ENCODE measurements at places on chromosomes 1 and 21.
A peak's percentile ranks its signal among the peaks of the same experiment; 100 is the strongest.

DNA sequence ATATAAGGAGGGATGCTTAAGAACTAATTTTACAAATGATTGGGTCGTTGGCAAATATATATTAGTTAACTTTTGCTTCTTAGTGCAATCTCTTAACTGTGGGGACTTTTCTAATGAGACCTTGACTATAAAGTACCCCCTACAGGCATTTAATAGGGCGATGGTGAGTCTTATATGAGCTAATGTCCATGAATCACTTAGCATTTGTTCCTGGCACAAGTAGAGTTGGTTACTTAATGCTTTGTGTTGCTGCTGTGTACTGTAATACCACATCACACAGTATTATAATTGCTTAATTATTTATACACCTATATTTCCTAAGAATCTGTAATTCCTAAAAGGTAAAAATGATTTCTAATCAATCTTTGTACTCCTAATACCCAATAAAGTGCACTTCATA lies 25.3 kb upstream of the TMCO1 start:
- no peak for DNase-seq

- peak; percentile 58 for DNase-seq
Measured at GRCh38 chr1:36087233-36088123, 1.2 kb upstream of the ADPRS start.

DNA sequence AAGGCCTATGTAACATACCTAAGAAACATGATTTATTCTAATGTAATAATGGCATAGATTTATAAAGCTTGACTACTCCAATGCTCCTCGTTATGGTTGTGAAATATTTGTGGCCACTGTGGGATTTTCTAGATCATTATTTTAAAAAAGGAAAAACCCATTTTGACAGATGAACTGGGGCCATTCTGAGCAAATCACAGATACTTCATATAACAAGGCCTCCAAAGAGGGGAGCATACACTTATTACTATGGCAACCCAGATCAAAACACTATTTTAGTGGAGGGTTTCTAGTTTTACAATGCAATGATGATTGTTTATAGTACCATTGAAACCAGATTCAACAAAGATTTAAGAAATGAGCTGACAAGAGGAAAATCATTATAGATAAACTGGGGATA lies 346.6 kb downstream of the ZNF326 start:
- DNase-seq: no peak

DNA sequence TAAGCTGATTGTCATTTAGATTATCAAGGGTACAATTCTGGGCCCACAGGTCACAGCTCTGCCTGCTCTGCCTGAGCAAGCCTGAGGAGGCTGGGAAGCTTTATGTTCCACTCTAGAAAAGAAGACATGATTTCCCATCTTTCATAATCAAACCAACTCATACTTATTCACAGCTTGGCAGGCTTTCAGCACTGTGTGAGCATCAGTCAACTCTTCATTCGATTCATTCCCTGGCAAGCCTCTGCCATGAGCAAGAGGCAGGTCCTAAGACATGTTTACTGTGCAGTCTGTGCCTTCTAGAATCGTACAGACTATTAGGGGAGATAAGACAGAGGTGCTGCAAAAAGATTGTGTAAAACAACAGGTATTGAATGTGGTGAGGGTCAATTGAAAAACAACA lies 24.5 kb upstream of the KIRREL1 start:
- DNase-seq: no peak

GRCh38 chr1:32703479-32704291 lies 1.1 kb upstream of the SYNC start:
- peak; percentile 58 for DNase-seq

GRCh38 chr1:59431566-59432294 lies 134.8 kb downstream of the FGGY start:
- DNase-seq: no peak

GRCh38 chr1:174276087-174276486 lies 116.8 kb downstream of the RABGAP1L start:
- no peak for DNase-seq
